GM03348 (cell line): ENCODE measurements at places on chromosomes 5 and 9.
A peak's percentile ranks its signal among the peaks of the same experiment; 100 is the strongest.

- peak; percentile 42 for DNase-seq
Measured at GRCh38 chr9:98357921-98358535, 102.6 kb upstream of the TBC1D2 start.

DNA sequence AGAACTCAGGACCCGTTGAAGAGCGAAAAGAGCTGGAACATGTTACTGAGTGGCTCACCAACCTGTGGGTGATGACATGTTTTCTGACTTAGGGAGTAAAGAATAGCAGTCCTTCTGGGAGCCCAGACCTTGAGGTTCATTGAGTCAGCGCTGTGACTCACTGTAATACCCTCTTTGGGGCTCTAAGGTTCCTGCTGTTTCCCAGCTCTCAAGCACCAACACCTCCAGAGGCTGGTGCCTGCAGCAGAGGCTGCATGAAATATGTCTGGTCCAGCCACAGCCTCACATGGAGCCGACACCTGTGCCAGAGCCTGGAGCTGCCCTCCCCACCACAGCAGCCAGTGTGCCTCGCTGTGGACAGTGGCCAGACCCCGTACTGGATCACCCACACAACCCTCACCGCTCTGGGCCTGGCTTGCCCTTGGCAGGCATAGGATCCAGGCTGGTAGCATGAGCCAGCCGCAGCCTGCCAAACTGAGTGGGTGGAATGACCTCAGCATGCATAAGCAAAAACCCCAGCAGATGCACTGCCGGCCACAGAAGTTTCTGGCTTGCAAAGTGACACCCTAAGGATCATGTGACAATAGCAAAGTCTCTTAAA lies 143.5 kb upstream of the MRPS30 start:
- DNase-seq = peak; percentile 11

- no peak for DNase-seq
Measured at GRCh38 chr5:1540831-1541701, 17.3 kb upstream of the LPCAT1 start.

GRCh38 chr5:93039888-93040287 lies 541.1 kb downstream of the NR2F1-AS1 start:
- no peak for DNase-seq

GRCh38 chr5:78661691-78662090 lies 13.1 kb upstream of the LHFPL2 start:
- no peak for DNase-seq
